ENCODE measurements at places on chromosomes 16 and 17. TPM values are rescaled to one million over a fixed set of nuclear protein-coding genes. Genes with fewer than 3 reads are reported as not detected.

- no peak for DNase-seq
Observed at GRCh38 chr16:86396901-86397311, 113.4 kb upstream of the FOXF1 start.

GRCh38 chr16:13992976-13993375, 73.0 kb downstream of the ERCC4 start:
- no peak for DNase-seq

- no peak for DNase-seq
Observed at GRCh38 chr17:35499548-35499947, 37.9 kb downstream of the SLFN12L start.

- DNase-seq, result no peak
Observed at GRCh38 chr17:61251939-61252865, 147.4 kb upstream of the TBX2 start.

DNA sequence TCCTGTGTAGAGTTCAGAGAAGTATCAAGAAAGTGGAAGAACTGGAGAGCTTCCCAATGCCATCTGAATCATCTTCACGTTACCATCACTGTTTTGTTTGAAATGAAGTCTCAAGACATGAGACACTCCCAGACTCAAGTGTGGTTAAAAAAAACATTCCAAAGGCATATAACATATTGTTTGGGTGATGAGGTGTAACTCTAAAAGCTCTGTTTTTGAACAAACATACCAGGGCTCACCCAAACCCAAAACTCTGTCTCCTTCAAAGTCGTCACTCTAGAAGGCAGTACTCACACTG, 6.3 kb upstream of the ZCCHC14 start:
- DNase-seq, result no peak

- no peak for DNase-seq
Observed at GRCh38 chr17:12421077-12421476, 244.6 kb upstream of the MYOCD start.

DNA sequence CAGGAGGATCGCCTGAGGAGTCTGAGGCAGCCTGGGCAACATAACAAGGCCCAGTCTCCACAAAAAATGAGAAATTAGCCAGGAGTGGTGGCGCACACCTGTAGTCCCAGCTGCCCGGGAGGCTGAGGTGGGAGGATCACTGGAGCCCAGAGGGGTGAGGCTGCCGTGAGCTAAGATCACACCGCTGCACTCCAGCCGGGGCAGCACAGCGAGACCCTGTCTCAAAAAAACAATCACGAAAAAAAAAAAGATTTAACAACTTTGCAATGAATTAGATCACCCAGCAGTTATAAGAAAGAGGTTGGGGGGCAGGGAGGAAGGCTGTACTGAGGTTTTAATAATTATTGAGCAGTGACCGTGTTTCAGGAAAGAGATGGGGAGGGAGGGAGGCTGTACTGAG, 49.4 kb downstream of the RPH3AL start:
- no peak for DNase-seq

DNA sequence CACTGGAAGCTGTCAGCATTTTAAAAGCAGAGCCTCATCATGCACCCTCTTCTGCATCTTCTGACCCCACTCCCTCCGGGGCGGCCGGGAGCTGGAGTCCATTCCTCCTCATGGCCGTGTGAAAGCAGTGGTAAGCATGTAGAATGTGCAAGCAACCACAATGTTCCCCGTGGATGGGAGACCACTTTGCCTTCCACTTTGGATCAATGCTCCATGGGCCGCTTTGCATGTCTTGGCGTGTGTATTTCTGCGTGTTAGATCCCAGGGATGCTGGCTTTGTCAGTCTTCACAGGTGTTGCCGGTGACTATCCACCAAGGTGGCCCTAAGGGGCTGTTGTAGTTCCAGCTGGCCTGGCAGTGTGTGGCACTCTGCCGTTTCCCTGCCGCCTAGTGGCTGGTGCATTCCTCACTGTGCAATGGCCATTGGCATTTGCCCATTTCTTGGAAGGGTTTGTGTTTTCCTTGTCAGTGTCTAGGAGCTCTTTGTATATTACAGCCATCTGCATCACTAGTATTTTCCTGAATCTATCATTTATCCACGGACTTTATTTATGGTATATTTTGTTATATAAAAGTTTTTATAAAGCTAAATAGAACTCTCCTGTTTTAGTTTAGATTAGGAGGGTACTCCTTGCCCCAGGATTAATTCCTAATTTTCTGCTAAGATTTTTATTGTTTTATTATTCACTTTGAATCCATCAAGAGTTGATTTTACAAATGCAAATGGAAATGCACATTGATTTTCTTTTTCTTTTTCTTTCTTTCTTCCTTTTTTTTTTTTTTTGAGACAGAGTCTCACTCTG, 5.8 kb upstream of the ALDH3A1 start:
- no peak for DNase-seq

DNA sequence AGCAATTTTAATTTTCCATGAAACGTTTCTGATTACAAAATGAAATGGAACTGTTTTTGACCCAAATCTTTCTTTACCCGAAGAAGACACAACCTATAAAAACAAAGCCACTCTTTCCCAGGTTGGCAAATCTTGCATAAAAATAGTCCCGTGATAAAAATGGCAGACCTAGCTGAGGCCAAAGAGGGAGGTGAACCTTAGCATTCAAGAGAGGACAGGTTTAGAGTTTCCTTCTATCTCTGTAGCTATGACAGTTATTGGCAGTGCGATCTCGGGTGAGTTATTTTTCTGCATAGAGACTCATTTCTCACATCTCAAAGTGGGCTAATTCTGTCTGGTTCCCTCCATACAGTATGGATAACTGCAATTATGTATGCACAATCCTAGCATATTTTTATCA, 241.4 kb downstream of the MAP2K6 start:
- DNase-seq, result no peak

- DNase-seq, result no peak
Observed at GRCh38 chr16:89711601-89712273, 9.0 kb downstream of the VPS9D1 start.

- peak; percentile 72 for DNase-seq
Observed at GRCh38 chr17:45293413-45294211, 23.2 kb downstream of the MAP3K14 start.

DNA sequence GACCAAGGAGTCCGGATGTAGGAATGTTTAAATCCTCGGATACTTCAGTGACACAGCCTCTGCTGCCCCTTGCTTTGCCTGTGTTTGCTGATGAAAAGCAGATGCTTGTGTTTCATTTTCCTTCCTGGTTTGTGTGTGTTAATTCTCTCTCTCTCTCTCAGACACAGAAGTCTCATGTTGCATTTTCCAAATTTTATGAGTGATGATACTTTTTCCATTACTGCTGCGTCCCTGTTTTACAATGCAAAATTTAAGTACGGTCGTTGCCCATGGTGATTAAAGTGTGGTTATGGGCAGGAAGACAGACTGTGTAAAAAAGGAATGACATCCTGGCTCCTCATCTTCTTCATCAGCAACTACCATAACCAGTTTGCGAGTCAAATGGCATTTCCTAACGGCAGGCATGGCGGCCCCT, 5.7 kb downstream of the RMI2 start:
- DNase-seq, result no peak

DNA sequence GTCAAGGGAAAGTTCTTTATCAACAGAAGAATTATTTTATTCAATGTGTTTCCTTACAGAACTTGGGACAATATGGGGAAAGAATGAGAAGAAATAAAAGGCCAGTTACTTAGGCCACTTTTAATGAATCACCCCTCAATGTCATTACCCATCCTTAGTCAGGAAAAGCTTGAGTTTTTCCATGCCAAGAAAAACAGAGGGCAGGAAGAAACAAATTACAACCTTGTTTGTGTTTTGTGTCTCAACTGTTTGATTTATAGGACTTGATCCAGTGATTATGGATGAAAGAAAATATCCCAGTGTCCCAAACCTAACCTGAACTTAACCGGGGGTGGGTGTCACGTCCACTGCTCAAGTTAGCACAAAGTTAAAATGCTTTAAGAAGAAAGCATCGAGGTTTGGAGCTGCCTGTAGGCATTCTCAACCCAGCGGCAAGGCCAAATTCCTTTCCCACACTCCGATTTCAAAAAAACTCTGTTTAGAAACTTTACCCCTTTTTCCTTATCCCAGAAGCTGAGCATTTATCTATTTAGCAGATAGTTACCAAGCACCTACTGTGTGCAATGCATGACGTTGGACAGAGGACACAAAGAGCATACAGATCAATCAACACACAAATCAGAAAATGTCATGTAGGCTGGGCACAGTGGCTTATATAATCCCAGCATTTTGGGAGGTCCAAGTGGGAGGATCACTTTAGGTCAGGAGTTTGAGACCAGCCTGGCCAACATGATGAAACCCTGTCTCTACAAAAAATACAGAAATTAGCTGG, 14.0 kb upstream of the CYB5B start:
- no peak for DNase-seq

DNA sequence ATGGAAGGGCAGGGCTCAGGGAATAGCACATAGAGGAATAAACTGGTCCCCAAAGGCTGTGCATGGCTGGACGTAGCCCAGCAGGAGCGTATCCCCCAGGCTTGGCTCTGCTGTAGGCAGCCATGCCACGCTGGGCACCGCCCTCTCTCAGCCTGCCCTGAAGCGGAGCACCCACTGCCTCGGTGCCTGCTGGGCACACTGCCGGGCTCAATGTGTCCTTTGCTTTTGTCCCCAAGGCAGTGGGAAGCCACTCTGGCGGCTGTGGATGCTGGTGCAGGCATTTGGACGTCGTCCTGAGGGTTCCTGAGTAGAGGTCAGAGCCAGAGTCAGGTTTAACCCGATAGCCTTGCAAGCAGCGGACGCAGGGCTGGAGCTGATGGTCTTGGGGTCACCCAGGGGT, 141.0 kb downstream of the ENGASE start:
- no peak for DNase-seq

DNA sequence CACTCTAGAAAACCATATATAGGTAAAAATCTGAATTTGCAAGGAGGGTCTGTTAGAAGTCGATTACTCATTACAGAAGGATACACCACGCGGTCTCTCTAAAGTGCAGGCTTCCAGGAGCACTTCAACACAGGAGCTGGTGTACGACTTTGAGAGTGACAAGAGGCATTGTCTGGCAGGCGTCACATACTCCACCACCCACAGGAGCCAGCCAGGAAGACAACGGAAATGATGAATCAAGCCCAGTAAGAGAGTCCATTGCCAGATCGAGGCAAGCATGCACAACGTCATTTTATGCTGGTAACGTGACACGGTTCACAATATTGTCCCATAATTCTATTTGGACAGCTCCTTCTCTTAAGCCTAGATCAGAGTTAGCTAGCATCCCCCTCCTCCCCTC, 15.0 kb upstream of the CACNG4 start:
- no peak for DNase-seq

DNA sequence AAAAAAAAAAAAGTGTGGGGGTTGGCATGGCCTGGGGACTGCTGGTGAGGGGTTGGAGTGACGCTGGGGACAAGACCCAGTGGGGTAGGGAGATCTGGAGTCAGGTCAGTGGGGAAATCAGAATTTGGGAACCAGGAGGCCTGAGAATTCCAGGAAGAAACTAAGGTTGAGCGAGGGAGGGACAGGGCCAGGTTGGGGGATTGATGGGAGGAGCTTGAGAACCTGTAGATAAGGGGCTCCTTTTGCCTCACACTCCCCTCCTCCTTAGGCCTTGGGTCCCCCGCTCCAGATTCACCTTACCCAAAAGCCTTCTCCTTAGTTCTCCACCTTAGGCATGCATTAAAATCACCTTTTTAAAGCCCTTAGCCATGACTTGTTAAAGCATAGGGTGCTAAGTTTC, 8.3 kb upstream of the PYDC1 start:
- DNase-seq, result no peak

- no peak for DNase-seq
Observed at GRCh38 chr17:59167571-59168001, 12.0 kb downstream of the PRR11 start.

- no peak for DNase-seq
Observed at GRCh38 chr17:43631429-43631828, 30.3 kb downstream of the MEOX1 start.

DNA sequence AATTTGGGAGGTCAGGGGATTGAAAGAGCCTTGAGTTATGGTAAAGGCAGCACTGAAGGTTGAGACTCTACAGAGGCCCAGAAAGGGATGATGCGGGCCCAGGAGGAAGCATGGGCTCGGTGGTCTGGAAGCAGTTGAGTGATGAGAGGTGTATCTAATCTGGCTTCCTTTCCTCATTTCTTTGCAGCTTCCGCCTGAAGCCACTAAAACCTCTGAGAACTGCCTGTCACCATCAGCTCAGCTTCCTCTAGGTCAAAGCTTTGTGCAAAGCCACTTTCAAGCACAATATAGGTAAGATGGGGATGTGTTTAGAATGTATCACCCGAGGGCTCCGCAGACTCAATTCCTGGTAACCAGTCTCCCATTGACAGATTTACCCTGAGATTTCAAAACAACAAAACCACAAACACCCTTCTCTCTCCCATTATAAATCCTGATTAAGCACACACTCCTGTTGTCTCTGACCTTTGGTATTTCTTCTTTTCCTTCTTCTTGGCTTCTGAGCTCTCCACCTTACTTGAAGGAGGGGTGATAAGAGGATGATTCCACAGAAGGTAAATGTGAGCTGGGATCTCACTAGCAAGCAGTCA, 21.2 kb downstream of the USP43 start:
- no peak for DNase-seq

- no peak for DNase-seq
Observed at GRCh38 chr16:57689762-57690558, 4.6 kb upstream of the DRC7 start.

- DNase-seq, result peak; percentile 67
Observed at GRCh38 chr17:3641717-3642486, 5.3 kb downstream of the CTNS start.

The C17orf78 gene
- not detected for total RNA-seq

The PPP1R27 gene
- total RNA-seq, result 0.17 TPM

The TLCD2 gene
- total RNA-seq, result 1.6 TPM

The WNT3 gene
- total RNA-seq, result 1.6 TPM

The NPIPB13 gene
- total RNA-seq, result 4.0 TPM

The RAB11FIP4 gene
- 9.1 TPM for total RNA-seq

The KLHL10 gene
- not detected for total RNA-seq

The TMIGD1 gene
- total RNA-seq, result not detected

The REXO5 gene
- total RNA-seq, result 5.6 TPM

The CHD9 gene
- 10.6 TPM for total RNA-seq

The STAT5A gene
- total RNA-seq, result 11.3 TPM

The MARVELD3 gene
- total RNA-seq, result 2.2 TPM

The USH1G gene
- not detected for total RNA-seq

The FAM171A2 gene
- total RNA-seq, result 8.0 TPM
